Stimulated activated CD4-positive, alpha-beta T cell treated with anti-CD3 and anti-CD28 coated beads, TNF-alpha, amount 100 ng/mL, for 48 hours (primary cell): ENCODE measurements at places on chromosomes 1 and 21.

DNA sequence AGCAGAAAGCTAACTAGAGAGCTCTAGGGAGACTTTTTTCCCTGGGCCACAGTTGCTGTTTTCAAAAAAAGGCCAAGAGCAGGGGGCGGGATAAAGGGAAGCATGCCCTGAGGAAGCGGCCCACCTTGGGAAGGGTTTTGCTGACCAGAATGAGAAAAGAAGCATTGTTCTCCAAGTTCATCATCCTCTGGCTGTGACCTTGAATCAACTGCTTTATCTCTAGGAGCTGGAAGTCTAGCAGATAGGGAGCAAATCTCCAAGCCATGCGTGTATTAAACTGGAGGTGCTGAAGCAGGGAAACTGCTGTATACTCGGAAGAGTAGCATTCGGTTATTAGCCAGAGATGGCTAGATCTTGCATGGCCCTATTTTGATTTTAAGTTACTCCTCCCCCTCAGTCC, 64.8 kb downstream of the ATP2B4 start:
- DNase-seq: no peak

DNA sequence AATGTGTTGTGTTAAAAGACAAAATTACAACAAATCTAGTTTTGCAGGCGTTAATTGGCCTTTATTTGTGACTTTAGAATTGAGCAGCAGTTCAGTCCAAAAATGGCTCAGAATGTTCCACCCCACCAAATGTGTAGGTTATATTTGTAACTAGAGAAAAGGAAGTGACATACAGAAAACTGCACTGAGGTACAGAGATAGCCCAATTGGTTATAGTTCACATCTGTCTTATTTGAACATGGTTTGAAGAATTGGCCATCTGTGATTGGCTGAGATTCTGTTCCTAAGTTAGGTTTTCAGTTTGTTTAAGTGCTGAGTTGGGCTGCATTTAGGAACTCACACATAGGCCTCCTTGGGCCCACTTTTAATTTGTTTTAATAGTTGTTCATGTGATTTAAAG, 12.0 kb upstream of the FMO2 start:
- DNase-seq: no peak

DNA sequence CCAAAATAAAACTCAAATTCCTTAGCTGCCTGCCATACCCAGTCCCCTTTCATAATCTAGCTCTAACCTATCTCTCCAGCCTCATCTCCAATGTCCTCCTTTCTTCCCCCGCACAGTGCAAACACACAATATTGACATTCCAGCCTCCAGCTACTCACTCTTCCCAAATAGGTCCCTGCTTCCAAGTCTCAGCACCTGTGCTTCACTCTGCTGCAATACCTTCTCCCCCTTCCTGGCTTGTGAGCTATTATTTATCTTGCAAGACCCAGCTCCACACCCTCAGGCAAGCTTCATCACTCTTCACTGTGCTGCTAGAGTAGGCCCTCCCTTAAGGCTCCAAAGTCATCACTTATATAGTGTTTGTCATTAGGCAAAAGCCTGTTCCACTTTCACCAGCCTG, 9.7 kb downstream of the PLPP3 start:
- DNase-seq: no peak

GRCh38 chr1:157711802-157712201, 11.2 kb upstream of the FCRL3 start:
- no peak for DNase-seq

- no peak for DNase-seq
Observed at GRCh38 chr1:157517016-157517415, 35.3 kb downstream of the FCRL5 start.

GRCh38 chr1:51643362-51643761, 26.5 kb downstream of the OSBPL9 start:
- no peak for DNase-seq

GRCh38 chr21:20882462-20883407, 115.5 kb upstream of the NCAM2 start:
- DNase-seq: no peak

DNA sequence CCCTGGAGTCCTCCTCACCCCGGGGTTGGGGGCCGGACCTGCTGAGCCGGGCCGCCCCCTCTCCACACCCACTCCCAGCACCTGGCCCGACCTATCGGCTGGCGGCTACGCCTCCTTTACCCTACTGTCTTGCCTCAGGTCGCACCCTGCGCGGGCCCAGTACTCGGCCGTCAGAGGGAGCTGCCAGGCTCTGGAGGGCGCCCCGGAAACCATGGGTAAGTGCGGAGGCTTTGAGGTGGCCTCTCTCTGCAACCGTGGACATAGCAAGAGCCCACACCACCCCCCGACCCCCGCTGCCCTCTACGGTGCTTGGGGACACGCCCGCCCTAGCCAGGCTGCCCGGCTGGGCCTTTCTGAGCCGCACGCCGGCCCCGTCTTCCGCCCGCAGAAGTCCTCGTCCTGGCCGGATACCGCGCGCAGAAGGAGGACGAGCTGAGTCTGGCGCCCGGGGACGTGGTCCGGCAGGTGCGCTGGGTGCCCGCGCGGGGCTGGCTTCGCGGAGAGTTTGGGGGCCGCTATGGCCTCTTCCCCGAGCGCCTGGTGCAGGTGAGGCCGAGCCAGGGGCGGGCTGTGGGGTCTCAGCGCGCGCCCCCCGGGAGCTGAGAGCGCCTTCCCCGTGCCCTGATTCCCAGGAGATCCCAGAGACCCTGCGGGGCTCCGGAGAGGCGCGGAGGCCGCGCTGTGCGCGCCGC, at the start of gene SH3D21:
Gene SH3D21 (plus strand): TSS at position 159 of the 692 bp plus-strand sequence. CDS start 53 bp downstream, at position 212.
- DNase-seq: no peak

- DNase-seq: no peak
Observed at GRCh38 chr1:229452956-229453801, 19.3 kb upstream of the ACTA1 start.

DNA sequence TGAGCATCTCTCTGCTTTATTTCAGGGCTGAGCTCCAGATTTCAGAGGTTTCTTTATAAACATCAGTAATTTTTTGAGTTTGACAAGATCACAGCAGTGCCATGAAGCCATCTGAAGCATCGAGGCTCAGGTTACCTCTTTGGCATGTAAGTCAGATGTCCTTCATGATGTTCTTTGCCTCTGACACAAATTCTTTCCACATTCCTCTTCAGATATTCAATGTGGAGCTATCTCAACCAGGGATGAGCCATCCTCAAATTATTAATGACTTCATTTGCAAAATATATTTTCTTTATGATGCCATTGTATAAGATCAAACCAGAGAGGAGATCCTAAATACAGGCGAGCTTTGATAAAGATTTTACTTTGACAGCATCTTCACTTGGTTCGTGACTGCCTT, 256.7 kb downstream of the COL11A1 start:
- no peak for DNase-seq

- DNase-seq: no peak
Observed at GRCh38 chr1:38178216-38178615, 131.6 kb upstream of the POU3F1 start.

GRCh38 chr1:47757226-47757975, 239.8 kb downstream of the TRABD2B start:
- DNase-seq: no peak

GRCh38 chr1:46043458-46044017, 88.9 kb downstream of the PIK3R3 start:
- DNase-seq: no peak

- no peak for DNase-seq
Observed at GRCh38 chr21:33754481-33754880, 112.2 kb downstream of the ITSN1 start.

DNA sequence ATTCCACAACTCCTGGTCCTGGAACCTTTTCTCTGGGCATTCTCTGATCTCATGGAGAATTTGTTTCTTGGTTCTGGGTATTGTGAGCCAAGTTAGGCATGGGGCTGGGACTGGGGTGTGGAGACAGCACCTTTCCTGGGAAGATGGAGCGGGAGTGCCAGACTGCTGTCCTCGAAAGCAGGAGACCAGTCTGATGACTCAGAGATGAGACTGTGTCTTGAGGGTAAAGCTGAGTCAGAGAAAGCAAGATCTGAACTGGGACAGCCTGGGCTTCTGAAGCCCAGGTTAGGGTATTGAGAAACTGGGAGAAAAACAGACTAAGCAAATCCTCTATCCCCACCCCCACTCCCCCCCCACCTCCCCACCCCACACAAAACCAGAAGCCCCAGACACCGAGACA, 2.2 kb upstream of the KANK4 start:
- no peak for DNase-seq
